ENCODE measurements at places on chromosomes 12 and 14.

DNA sequence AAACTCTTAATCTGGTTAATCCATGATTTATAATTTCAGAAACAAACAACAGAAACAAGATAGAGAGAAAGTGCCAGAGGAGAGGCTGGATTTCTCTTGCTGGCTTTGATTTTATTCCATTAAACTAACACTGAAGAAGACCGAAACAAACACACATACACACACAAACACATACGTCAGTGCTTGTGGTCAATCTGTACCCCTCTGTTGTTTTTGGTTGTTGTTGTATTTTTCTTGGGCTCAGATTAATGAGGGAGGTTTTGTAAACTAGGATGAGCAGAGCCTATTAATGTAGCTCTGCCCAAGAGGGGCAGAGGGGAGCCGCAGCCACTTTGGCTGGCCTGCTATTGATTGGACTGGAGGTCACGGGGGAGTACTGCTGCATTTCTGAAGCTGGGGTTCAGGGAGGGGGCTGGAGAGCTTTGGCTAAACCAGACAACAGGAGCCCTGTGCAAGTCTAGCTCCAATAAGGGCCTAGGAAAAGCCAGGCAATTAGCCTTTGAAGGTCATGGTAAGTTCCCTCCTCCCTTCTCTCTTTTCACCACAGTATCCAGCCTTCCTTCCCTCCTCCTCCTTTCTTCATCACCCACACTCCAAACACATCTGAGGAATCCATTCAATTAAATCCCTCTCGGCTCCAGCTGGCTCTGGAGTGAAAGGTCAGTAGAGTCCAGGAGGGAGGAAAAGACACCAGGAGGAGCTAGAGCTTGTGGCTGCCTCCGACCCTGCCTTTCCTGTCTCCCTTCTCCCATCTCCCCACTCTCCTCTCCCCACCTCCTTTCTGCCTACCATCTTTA, 344.1 kb upstream of the LMO3 start:
- DNase-seq = no peak

DNA sequence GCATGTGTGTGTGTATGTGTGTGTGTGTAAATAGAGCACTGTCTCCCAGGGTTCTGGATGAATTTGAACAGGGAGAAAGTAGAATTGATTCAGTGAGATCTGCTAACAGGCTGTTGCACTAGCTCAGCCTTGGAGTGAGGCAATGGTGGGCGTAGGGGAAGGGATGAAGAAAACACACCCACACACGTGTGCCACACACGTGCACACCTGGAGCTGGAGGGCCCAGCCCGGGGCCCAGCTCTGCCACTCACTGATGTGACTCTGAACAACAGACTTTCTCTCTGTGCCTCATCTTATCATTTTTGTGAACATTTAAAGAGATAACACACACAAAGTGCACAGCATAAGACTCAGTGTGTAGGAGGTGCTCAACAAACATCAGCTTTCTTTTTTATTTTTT, 4.2 kb downstream of the ACACB start:
- DNase-seq = no peak

- DNase-seq = no peak
Observed at GRCh38 chr12:4225571-4225970, 48.0 kb upstream of the CCND2 start.

DNA sequence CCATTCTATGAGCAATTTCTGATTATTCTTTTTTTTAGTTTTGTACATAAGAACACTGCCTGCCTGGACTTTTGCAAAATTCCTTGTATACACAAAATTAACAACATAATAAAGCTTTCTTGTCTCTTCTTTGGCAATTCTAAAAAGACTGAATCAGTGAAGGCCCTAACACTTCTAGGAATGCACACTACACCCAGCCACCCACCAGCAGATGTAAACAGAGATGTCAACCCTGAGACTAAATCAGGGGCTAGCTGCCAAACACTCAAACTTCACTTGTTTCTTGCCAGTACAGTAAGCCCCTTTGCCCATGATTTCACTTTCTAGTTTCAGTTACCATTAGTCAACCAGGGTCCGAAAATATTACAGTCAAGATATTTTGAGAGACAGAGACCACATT, 15.5 kb downstream of the DCAF5 start:
- DNase-seq = no peak

DNA sequence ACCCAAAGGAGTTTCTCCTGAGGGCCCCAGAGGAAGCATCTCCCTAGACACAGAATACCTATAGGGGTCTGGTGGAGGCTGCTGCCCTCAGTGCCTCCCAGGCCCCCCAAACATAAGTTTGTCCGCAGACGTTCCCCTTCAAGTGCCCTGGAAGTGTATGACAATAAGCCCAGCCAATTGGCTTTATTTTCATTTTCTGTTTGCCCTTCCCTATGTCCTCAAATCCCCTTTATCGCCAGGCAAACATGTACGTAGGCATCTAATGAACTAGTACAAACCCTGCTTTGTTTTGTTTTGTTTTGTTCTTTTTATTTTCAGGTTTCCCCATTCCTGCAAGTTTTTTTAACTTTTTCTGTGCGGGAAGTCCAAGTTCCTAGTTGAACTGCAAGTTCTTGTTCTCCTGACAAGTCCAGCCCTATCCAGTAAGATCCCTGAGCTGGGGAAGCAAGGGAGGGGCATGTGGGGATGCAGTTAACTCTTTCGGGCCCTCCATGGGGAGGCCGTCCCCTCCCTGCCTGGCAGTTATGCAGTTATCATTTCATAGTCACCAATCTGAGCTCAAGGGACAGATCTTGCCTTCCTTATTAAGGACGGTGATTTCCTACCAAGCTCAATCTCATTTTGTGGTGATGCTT, 141.9 kb downstream of the KCNA5 start:
- no peak for DNase-seq

- DNase-seq = no peak
Observed at GRCh38 chr14:102346645-102347044, 16.0 kb downstream of the CINP start.

- no peak for DNase-seq
Observed at GRCh38 chr14:32298346-32298745, 30.8 kb upstream of the AKAP6 start.

- no peak for DNase-seq
Observed at GRCh38 chr14:105178069-105178867, 2.8 kb downstream of the NUDT14 start.

GRCh38 chr14:89845346-89845745, 109.2 kb downstream of the EFCAB11 start:
- DNase-seq = no peak

- no peak for DNase-seq
Observed at GRCh38 chr12:96587691-96588090, 98.3 kb downstream of the CFAP54 start.

DNA sequence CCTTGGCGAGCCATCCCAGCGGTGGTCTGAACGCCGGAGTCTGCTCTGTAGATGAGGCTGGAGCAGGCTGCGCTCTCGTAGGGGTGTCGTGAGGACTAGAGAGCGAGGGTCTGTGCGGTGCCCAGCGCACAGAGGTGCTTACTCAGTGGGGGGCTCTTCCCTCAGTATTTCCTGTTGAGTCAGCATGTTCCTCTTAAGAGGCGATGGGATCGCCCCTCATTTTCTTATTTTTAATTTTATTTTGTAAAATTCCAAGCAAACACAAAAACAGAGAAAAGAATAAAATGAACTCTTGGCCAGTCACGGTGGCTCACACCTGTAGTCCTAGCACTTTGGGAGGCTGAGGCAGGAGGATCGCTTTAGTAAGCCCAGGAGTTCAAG, 40.8 kb upstream of the BCL7A start:
- no peak for DNase-seq

- peak; percentile 59 for DNase-seq
Observed at GRCh38 chr14:54893151-54893760, 9.4 kb downstream of the GCH1 start.

GRCh38 chr12:112112409-112113133, 4.0 kb upstream of the NAA25 start:
- no peak for DNase-seq

DNA sequence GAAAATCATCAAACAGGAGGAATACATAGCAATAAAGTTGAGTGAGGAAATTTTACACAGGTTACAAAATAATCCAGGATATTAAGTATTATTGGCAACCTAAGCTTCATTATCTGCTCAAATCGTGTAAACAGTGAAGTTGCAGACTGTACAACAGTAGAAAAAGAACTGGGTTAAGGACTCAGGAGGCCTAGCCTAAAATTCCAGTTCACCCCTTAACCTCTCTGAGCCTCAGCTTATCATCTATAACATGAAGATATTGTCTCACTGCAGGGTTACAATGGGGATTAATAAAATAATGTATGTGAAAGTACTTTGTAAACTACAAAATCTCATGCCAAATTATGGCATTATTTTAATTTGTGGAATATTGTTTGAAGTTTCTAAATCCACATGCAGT, 26.0 kb downstream of the DDHD1 start:
- no peak for DNase-seq

GRCh38 chr12:115660211-115660805, 617.2 kb downstream of the MED13L start:
- DNase-seq = no peak

DNA sequence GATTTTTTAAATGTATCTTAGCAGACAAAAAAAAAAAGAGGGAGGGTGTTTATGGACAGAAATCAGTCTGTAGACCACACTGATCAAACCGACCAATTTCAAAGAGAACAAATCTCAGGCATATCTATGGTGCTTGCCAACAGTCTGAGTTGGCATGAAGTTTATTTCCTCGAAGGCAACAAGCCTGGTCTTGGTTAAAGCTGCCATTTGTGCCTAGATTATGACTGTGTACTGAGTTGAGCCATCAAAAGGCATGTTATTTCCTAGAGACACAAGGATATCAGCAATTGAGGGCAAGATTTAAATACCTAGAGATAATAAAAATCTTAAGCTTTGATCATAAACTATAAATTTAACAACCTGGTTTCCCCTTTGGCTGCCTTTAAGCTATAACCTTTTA, 119.2 kb downstream of the SLC2A13 start:
- no peak for DNase-seq
